ENCODE measurements at places on chromosomes 16 and 17. TPM values are rescaled to one million over a fixed set of nuclear protein-coding genes. Genes with fewer than 3 reads are reported as not detected.
A peak's percentile ranks its signal among the peaks of the same experiment; 100 is the strongest.

- no peaks in the 10 kb centered on the region for H3K4me1 ChIP-seq
- H3K27me3 ChIP-seq: no peaks in the 10 kb centered on the region
- DNase-seq: no peak
- H3K36me3 ChIP-seq: no peaks in the 10 kb centered on the region
- H3K4me3 ChIP-seq: no peak overlapping the region
Measured at GRCh38 chr17:1324201-1324771, 44.8 kb downstream of the TRARG1 start.

DNA sequence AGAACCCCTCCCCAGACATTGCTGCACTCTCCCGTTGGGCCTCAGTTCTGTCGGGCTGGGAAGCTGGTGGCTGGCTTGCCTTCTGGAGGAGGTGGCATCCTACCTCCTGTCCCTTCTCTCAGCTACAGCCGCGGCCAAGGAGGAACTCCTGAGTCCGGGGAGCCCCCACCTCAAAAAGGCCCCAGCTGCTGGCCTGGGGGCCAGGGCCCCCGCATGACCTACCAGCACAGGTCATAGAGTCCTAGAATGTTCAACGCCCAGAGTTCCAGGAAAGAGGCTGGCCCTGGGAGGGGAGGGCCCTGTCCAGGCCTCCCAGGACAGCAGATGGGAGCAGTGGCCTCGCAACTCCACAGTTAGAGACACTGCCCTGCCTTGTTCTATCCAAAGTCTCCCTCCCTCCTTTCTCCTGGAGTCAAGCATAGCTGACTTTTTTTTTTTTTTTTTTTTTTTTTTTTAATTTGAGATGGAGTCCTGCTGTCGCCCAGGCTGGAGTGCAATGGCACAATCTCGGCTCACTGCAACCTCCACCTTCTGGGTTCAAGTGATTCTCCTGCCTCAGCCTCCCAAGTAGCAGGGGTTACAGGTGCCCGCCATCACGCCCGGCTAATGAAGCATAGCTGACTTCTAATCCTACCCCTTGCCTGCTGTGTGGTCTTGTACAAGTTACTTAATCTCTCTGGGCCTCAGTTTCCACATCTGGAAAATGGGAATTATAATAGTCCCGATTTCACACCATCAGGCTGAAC lies 7.1 kb downstream of the CARHSP1 start:
- peaks cover 21% of the 10 kb centered on the region for H3K36me3 ChIP-seq
- peaks cover 78% of the 10 kb centered on the region for H3K4me1 ChIP-seq
- peak overlapping the region; percentile 27 for H3K4me3 ChIP-seq
- H3K27me3 ChIP-seq: no peaks in the 10 kb centered on the region

- no peak overlapping the region for H3K27ac ChIP-seq
- H3K4me3 ChIP-seq: no peak overlapping the region
- H3K27me3 ChIP-seq: no peaks in the 10 kb centered on the region
- no peaks in the 10 kb centered on the region for H3K4me1 ChIP-seq
- DNase-seq: no peak
Measured at GRCh38 chr16:29139261-29139802, 154.5 kb downstream of the LAT start.

Gene CRYBA1
- total RNA-seq: not detected

- H3K27ac ChIP-seq: no peak overlapping the region
- peak; percentile 82 for DNase-seq
- H3K4me1 ChIP-seq: no peaks in the 10 kb centered on the region
Measured at GRCh38 chr17:49180303-49180702, 30.1 kb downstream of the GNGT2 start.

- peak; percentile 45 for DNase-seq
- peaks cover 48% of the 10 kb centered on the region for H3K36me3 ChIP-seq
- no peaks in the 10 kb centered on the region for H3K4me1 ChIP-seq
- H3K4me3 ChIP-seq: no peak overlapping the region
Measured at GRCh38 chr16:16042076-16042475, 92.7 kb downstream of the ABCC1 start.

- no peaks in the 10 kb centered on the region for H3K27me3 ChIP-seq
- H3K27ac ChIP-seq: no peak overlapping the region
- DNase-seq: no peak
- H3K4me3 ChIP-seq: no peak overlapping the region
- H3K4me1 ChIP-seq: peaks cover 6% of the 10 kb centered on the region
Measured at GRCh38 chr17:1597861-1598342, 30.7 kb downstream of the SLC43A2 start.

- H3K36me3 ChIP-seq: no peaks in the 10 kb centered on the region
- DNase-seq: peak; percentile 70
- H3K27ac ChIP-seq: peak overlapping the region; percentile 60
- peak overlapping the region; percentile 50 for H3K4me3 ChIP-seq
- no peaks in the 10 kb centered on the region for H3K27me3 ChIP-seq
Measured at GRCh38 chr16:89827383-89828198, 684 bp upstream of the SPIRE2 start.

- H3K27ac ChIP-seq: peak overlapping the region; percentile 53
- H3K27me3 ChIP-seq: no peaks in the 10 kb centered on the region
- peaks cover 11% of the 10 kb centered on the region for H3K4me1 ChIP-seq
- H3K4me3 ChIP-seq: no peak overlapping the region
- no peaks in the 10 kb centered on the region for H3K36me3 ChIP-seq
Measured at GRCh38 chr17:19549746-19550623, 16.3 kb downstream of the SLC47A1 start.

DNA sequence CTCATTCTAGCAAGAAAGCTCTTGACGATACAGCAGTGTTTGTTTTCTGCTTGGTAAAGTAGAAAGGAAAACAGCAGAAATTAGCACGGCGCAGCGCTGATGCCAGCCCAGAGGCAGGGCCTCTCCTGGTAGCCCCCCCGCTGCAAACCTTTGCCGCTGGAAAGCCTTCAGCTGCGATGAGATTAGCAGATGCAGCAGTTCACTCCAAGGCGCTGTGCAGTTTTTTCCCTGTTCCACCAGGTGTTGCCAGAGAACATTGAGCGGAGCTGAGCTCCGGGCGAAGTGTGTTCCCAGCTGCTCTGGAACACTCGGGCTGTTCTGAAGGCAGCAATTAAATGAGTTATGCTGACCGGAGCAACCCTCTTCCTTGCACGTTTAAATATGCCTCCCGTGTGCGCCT lies 72.5 kb downstream of the RBFOX1 start:
- no peaks in the 10 kb centered on the region for H3K4me1 ChIP-seq
- DNase-seq: peak; percentile 79
- H3K4me3 ChIP-seq: no peak overlapping the region
- H3K27ac ChIP-seq: no peak overlapping the region
- H3K36me3 ChIP-seq: no peaks in the 10 kb centered on the region

- H3K36me3 ChIP-seq: no peaks in the 10 kb centered on the region
- no peak overlapping the region for H3K27ac ChIP-seq
- no peak for DNase-seq
- no peak overlapping the region for H3K4me3 ChIP-seq
Measured at GRCh38 chr17:32307658-32308057, 34.3 kb downstream of the C17orf75 start.

DNA sequence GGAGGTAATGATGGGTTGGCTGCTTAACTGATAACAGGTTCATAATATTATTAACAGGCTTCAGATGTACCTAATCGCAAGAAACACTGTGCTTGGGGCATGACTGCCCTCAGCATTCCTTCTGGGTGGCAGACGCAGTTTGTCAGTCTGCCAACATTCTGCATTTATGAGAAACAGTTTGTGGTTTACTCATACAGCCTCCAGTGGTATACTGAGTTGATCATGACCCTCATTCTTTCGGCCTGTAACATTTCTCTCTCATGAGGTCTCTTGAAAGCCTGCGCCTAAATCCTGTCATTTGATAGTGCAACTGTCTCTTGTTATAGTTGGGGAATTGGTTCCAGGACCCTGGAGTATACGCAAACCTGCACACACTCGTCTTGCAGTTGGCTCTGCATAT lies 4.9 kb upstream of the RUSF1 start:
- no peaks in the 10 kb centered on the region for H3K27me3 ChIP-seq
- no peak for DNase-seq
- H3K36me3 ChIP-seq: no peaks in the 10 kb centered on the region
- H3K27ac ChIP-seq: no peak overlapping the region
- peaks cover 11% of the 10 kb centered on the region for H3K4me1 ChIP-seq
- no peak overlapping the region for H3K4me3 ChIP-seq

Measured in adrenal gland (tissue), 19 donors.